IMR-90 (cell line): ENCODE measurements at places on chromosomes 7 and 10. TPM values are rescaled to one million over a fixed set of nuclear protein-coding genes. Genes with fewer than 3 reads are reported as not detected.

Gene WNT8B
- not detected in 2 replicates for total RNA-seq

GRCh38 chr7:22726345-22726906 lies 574 bp upstream of the IL6 start:
- DNase-seq = peak; percentile 90
- H3K4me3 ChIP-seq = peak overlapping the region; percentile 69; the same call in 1 of the 2 replicates
- H3K4me1 ChIP-seq = peaks cover 23% of the 10 kb centered on the region

Gene CCDC7
- 3.9 and 4.3 TPM in 2 replicates for total RNA-seq

- no peaks in the 10 kb centered on the region for H3K27me3 ChIP-seq
- H3K4me3 ChIP-seq = no peak overlapping the region
- H3K36me3 ChIP-seq = no peaks in the 10 kb centered on the region
- no peak overlapping the region for H3K27ac ChIP-seq
- no peak for DNase-seq
- peaks cover 7% of the 10 kb centered on the region for H3K4me1 ChIP-seq
Measured at GRCh38 chr7:73742338-73742752, 3.7 kb upstream of the ABHD11 start.

DNA sequence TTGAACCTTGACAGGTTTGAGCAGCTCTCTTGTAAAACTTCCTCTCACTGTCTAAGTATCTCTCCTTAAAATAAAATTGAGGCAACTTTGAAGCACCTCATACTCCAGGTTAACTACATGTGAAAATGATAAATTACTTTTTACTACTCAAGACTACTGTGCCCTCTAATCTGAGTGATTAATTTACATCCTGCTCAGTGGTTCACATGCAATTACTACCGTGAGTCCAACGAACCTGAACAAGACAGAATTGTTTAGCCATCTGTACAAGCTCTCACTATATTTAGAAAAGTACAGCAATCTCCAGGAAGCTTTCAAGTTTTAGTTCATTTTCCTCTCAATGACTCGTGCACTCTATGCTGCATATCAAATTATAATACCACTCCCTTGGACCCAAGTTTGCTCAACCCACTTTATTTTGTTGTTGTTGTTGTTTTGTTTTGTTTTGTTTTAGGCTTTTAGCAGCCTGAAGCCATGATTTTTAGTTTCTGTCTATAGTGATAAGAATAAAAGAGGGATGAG lies 21.2 kb downstream of the PDE1C start:
- no peak overlapping the region for H3K27ac ChIP-seq
- DNase-seq = no peak
- no peaks in the 10 kb centered on the region for H3K27me3 ChIP-seq
- H3K36me3 ChIP-seq = peaks cover 7% of the 10 kb centered on the region; the same call in 1 of the 2 replicates
- H3K4me3 ChIP-seq = no peak overlapping the region

Gene FAM25G
- not detected in 2 replicates for total RNA-seq

DNA sequence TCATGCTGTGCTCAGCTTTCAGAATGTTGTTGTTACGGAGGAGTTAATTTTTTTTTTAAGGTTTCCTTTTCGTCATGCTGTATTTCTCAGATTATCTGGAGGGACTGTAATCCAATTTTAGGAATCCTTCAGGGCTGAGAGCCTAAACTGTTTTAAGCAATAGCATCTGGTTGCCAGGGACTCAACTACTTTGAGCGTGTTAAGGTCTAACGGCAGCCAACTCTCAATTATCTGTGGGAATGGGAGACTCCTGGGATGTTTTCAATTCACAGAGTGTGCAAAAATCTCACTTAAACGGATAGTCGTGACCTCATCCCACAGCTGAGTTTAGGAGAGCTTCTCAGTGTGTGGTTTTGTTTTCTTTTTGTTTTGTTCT lies 291.7 kb downstream of the AUTS2 start:
- H3K36me3 ChIP-seq = no peaks in the 10 kb centered on the region
- H3K27ac ChIP-seq = no peak overlapping the region
- no peaks in the 10 kb centered on the region for H3K27me3 ChIP-seq
- no peak overlapping the region for H3K4me3 ChIP-seq
- DNase-seq = no peak
- no peaks in the 10 kb centered on the region for H3K4me1 ChIP-seq

- H3K4me1 ChIP-seq = no peaks in the 10 kb centered on the region
- H3K36me3 ChIP-seq = no peaks in the 10 kb centered on the region
- no peak for DNase-seq
- H3K27ac ChIP-seq = no peak overlapping the region
- no peaks in the 10 kb centered on the region for H3K27me3 ChIP-seq
- no peak overlapping the region for H3K4me3 ChIP-seq
Measured at GRCh38 chr10:35844686-35845085, 202.6 kb upstream of the FZD8 start.

DNA sequence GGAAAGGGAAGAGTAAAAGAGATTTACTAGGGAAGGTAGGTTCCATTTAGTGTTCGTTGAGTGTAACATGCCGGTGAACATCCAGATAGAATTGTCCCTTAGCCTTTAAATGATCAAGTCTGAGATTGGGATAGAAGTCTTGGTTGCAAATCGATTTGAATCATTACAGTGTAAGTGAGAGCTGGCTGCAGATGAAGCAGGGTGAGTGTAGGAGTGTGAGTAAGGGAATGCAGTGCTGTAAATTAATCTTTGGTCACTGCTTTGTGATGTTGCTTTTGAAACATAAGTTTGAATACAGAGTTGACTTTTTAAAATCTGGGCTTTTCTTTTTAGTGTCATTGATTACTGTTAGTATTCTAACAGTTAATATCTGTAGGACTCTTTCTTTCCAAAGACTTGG lies 16.3 kb downstream of the TPST1 start:
- peaks cover 4% of the 10 kb centered on the region; the same call in 1 of the 2 replicates for H3K36me3 ChIP-seq
- no peak for DNase-seq

DNA sequence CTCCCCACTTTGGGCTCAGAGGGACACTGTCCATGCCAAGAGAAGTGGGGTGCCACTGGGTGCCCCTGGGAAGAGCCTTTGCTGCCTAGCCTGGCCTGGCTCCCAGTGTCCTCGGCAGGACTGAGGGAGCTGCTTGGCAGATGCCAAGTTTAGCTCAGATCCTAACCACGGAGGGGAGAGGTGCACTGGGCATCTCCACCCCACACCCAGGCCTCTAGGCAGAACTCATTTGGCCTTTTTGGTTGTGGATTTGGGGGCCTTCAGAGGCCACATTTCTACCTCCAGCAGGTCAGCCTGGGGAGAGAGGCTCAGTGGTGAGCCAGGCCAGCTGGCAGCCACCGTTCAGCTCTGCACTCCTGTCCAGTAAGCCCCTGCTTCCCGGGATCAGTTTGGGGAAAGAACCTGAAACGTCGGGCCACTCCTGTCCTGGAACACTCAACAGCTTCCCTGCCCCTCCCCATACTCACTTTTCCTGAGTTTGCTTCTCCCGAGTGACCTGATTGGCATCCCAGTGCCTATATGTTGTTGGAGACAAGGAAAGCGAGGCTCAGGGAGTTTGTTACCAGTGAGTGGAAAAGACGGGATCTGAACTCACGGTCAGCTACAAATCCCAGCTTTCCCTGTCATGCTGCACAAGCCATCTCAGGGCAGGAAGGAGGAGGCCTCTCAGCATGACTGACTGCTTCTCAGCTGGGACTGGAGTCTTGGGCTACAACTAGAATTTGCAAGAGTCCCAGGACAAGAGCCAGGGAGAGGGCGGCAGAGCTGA lies 11.2 kb upstream of the CXCL12 start:
- DNase-seq = no peak
- no peak overlapping the region for H3K27ac ChIP-seq
- H3K27me3 ChIP-seq = peaks cover 55% of the 10 kb centered on the region
- no peaks in the 10 kb centered on the region for H3K4me1 ChIP-seq

Gene ANXA8
- total RNA-seq = 0.83 and 0.90 TPM in 2 replicates

Gene MNX1
- total RNA-seq = not detected in 2 replicates

- peaks cover 6% of the 10 kb centered on the region; the same call in 1 of the 2 replicates for H3K36me3 ChIP-seq
- no peak overlapping the region for H3K27ac ChIP-seq
- peak; percentile 69 for DNase-seq
- H3K4me1 ChIP-seq = peaks cover 11% of the 10 kb centered on the region
Measured at GRCh38 chr10:102422545-102423129, 2.0 kb downstream of the FBXL15 start.

- DNase-seq = no peak
- H3K4me1 ChIP-seq = peaks cover 23% of the 10 kb centered on the region
- no peaks in the 10 kb centered on the region for H3K27me3 ChIP-seq
- H3K4me3 ChIP-seq = no peak overlapping the region
- H3K27ac ChIP-seq = peak overlapping the region; percentile 55; the same call in 1 of the 2 replicates
Measured at GRCh38 chr10:88915781-88916180, 35.7 kb downstream of the STAMBPL1 start.

Gene CD36
- total RNA-seq = 0.54 and 0.56 TPM in 2 replicates
